Fibroblast of lung (primary cell): ENCODE measurements at places on chromosomes 12 and 14. TPM values are rescaled to one million over a fixed set of nuclear protein-coding genes. Genes with fewer than 3 reads are reported as not detected.

ATN1 gene
- 8.2 and 21.5 TPM in 2 replicates for total RNA-seq

GLIPR1 gene
- total RNA-seq, result 36.0 and 59.8 TPM in 2 replicates

ESR2 gene
- 0.26 and 0.66 TPM in 2 replicates for total RNA-seq

RAB21 gene
- total RNA-seq, result 9.0 and 11.4 TPM in 2 replicates

FOXN4 gene
- total RNA-seq, result not detected in 2 replicates

BICDL1 gene
- total RNA-seq, result under 0.01 TPM in 1 of 2 replicates, not detected in the other

ENDOU gene
- 0.17 TPM in 1 of 2 replicates, not detected in the other for total RNA-seq
